ENCODE measurements at places on chromosomes 1 and 21. TPM values are rescaled to one million over a fixed set of nuclear protein-coding genes. Genes with fewer than 3 reads are reported as not detected.

CR1 gene
- 11.3 TPM for total RNA-seq

CORT gene
- not detected for total RNA-seq

KRTAP10-1 gene
- total RNA-seq = not detected

GPA33 gene
- 0.31 TPM for total RNA-seq

HTR1D gene
- not detected for total RNA-seq

CHODL gene
- total RNA-seq = 1.4 TPM

PRDM16 gene
- 1.2 TPM for total RNA-seq

OPTC gene
- not detected for total RNA-seq

ADAMTS5 gene
- total RNA-seq = 7.2 TPM

TFF2 gene
- not detected for total RNA-seq

SLC35E2B gene
- total RNA-seq = 15.3 TPM
